NCI-H774 (cell line): ENCODE measurements at places on chromosomes 3 and 15.

- no peak for DNase-seq
Observed at GRCh38 chr15:98671060-98672008, 23.0 kb downstream of the IGF1R start.

GRCh38 chr15:44159492-44159891, 35.6 kb downstream of the FRMD5 start:
- DNase-seq: no peak

DNA sequence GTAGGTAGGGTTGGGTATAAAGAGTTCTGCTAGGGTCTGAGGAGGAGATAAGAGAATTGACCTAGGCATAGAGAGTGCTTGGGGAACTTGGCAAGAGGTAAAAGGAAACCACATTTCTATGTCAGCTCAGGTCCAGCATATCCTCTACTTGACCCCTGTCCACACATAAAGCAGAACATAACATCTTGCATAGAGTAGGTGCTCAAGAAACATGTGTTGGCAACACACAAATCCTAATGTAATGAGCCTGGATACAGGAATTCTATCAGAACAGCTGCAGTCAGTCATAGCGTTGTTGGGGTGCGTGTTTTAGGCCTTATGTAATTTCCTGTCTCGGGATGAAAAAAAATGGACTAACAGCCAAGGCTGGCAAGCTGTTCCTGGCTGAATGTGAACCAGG, 35.0 kb upstream of the PLCL2 start:
- DNase-seq: no peak

- DNase-seq: no peak
Observed at GRCh38 chr15:39857132-39857531, 62.9 kb downstream of the GPR176 start.

DNA sequence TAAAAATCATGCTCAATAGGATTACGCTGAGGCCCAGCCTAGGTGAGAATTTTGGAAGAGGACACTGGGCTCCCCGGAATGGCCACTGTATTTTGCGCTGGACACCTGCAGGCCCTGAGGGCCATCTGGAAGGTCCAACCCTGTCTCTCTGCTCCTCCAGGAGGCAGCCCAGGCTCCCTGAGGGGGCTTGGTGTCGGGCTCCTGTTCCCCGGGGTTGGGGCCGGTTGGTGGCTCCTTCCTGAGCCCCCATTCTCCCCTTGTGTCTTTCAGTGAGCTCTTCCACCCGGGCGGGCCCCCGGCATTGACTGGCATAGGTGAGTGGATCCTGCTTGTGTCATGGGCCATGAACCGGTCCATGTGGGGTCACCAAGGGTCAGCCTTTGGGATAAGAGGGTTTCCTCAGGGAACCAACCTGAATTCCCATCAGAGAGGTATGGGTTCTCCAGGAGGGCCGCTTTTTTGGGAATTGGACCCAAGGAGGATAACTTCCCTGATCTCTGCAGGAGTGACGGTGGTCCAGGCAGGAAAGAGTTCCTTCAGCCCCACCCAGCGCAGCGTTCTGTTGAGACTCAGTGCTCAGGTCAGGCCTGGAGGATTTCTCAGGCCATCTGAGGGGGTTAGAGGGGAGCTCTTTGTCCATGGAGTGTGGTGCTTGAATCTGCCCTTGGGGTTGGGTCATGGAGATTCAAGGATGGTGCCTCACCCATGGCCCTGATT, 187.8 kb downstream of the UBE3A start:
- DNase-seq: no peak

DNA sequence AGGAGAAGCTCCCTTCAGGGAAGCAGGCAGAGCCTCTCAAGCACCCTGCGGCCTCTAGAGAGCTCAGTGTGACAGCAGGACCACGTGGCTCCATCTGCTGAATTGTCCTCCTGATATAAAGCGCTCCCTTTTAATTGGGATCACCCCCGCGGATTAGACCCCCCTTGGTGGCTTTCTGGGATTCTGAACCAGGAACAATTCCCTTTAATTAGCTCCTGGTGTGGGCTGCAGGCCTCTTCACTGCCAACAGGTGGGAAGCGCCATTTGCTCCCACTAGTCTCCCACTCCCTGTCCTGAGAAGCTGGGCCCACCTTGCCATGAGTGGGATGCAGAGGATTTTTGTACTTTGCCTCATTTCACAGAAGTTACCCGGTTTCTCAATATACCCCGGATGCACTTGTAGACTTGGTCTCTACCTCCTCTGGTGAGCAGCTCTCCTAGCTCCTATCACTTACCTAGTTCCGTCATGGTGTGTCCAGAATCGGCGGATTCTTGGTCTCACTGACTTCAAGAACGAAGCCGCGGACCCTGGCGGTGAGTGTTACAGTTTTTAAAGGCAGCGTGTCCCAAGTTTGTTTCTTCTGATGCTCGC, 592 bp downstream of the PGPEP1L start:
- no peak for DNase-seq

- no peak for DNase-seq
Observed at GRCh38 chr15:31508656-31509055, 182.0 kb downstream of the KLF13 start.

DNA sequence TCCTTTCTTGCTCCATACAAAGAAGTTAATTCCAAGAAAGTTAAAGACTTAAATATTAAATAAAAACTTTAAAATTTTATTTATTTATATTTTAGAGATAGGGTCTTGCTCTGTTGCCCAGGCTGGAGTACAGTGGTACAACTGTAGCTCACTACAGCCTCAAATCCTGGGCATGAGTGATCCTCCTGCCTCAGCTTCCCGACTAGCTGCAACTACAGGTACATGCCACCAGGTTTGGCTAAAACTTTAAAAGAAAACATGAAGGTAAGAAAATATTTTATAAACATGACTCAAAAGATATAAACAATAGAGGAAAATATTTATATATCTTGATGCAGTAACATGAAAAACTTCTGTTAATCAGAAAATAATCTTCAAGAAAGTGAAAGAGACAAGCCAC, 33.2 kb downstream of the ADIPOQ start:
- no peak for DNase-seq

DNA sequence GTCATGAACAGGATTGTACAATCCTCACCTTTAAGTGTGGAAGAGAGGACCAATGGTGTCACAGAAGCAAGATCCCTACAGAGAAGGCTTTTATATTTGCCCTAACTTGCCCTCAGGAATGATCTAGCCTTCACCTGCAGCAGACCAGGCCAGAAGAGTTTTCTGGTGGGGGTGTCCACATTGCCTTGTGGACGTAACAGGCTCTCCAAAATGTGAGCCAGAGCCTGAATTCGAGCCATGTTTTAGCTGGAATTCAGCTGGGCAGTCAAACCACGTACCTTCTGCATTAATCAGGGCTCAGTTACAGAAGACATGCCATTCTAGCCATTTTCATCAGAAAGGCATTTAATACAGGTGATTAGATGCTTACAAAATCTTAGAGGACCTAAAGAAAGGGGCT, 23.6 kb upstream of the RAB7A start:
- DNase-seq: no peak

GRCh38 chr3:32757618-32758374, 60.0 kb upstream of the TRIM71 start:
- no peak for DNase-seq
